ENCODE measurements at places on chromosomes 2 and 18.

GRCh38 chr2:169136885-169137534 lies 67.6 kb downstream of the DHRS9 start:
- DNase-seq, result no peak

DNA sequence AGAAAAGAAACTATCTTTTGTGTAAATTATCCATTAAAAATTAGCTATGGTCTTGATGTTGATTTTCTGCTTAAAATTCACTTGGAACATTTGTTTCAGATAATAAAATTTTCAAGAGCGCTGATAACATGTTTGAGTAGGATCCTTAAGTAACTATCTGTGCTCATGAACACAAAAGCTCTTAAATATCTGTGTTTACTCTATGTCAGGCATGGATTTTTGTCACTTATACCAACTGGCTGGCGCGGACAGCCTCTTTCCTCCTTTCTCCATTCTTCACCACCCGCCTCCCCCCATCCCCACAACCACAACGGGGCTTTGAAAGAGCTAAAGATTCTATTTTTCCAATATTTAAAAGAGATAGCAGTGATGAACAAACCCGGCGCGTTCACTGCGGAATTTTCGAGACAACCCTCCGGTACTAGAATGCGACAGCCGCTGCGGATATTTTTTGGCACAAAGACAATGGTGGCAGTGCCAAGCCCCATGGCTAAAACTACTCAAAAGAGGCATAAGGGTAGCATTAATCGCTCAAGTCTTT lies 181.5 kb downstream of the TCF4 start:
- DNase-seq, result no peak

- DNase-seq, result no peak
Observed at GRCh38 chr2:121356058-121356640, 71.1 kb upstream of the TFCP2L1 start.

- DNase-seq, result no peak
Observed at GRCh38 chr2:210536973-210537650, 19.3 kb upstream of the CPS1 start.

DNA sequence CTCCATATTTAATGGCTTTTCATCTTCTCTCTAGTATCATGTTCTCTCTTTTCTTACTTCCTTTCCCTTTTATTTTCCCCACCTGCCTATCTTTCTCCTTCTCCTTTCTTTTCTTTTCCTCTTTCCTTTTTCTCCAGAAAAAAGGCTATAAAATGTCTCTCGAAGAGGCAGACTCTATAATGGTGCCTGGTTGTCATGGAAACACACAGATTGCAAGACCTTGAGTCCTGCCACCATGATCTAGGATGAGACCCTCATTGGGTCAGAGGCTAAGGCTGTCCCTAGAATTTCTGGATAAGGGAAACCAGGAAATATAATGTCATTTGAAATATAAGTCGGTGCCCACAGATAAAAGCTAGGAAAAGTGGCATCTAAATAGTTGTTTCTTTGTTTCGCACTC lies 36.5 kb upstream of the LHCGR start:
- DNase-seq, result no peak

DNA sequence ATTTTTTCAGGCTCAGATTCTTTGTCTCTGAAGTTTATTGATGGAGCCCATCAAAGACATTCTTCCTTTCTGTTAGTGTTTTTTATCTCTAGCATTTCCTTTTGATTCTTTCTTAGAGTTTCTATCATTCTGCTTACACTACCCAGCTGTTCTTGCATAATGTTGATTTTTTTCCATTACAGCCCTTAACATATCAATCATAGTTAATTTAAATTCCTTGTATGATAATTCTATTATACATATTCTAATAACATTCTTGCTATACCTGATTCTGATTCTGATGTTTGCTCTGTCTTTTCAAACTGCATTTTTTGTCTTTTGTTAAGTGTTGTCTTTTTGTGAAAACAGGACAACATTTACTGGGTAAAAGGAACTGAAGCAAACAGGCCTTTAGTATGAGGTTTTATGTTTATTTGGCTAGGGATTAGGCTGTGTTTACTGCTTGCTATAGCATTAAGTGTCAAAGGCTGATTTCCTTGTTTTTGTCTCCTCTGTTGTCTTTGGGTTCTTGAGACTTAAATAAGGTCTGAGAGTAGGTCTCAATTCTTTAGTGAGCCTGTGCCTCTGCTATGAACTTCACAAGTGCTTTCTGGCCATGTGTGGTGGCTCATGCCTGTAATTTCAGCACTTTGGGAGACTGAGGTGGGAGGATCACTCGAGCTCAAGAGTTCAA lies 8.0 kb upstream of the STAM2 start:
- DNase-seq, result no peak

- no peak for DNase-seq
Observed at GRCh38 chr2:200624658-200625057, 38.8 kb downstream of the AOX1 start.

- no peak for DNase-seq
Observed at GRCh38 chr2:237603718-237604362, 13.3 kb upstream of the RAB17 start.

GRCh38 chr2:86284401-86284841 lies 53.0 kb downstream of the REEP1 start:
- no peak for DNase-seq

- DNase-seq, result no peak
Observed at GRCh38 chr2:171407030-171407675, 26.6 kb downstream of the METTL8 start.

- DNase-seq, result no peak
Observed at GRCh38 chr18:64202210-64202836, 53.4 kb upstream of the LINC00305 start.

DNA sequence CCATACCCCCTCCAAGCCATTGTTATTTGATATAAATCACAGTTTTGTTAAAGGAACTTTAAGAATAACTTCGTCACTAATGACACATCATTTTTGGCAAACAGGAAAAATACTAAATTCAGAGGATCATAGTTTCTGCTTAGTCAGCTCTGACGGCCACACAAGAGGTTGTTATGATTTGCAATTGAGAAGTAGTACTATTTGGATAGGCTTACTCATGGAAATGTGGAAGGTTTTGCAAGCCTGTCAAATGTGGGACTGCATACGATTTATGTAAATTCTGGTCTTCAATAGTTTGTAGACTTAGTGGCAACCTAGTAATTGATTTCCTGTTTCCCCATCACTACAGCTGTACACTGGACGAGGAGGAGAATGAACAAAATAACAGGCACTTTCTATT lies 108.1 kb downstream of the ARHGEF33 start:
- DNase-seq, result no peak

DNA sequence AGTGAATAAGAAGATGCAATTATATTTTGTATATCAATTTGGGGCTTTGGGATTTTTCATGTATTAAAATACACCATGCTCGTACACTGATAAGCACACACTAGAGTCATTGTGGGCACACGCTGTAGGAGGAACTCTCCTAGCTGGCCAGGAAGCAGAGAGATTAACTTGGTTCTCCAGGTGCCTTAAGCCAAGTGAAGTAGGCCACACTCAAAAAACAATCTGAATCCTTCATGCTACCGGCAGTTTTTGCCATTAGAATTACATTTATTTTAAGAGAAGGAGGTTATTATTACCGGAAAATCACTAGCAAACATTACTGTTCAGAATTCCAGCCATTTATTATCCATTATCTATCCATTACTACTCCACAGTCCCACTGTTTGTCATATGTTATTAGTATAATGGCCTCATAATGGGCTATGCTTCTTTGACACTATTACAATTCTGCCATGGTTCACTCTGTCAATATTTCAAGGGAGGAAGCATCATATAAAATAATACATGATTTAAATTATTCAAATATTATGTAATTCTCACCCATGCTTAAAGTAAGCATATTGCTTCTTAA lies 214.4 kb downstream of the L3MBTL4 start:
- DNase-seq, result no peak

Measured in sciatic nerve (tissue), 2 donors.